Non-pigmented ciliary epithelial cell (primary cell): ENCODE measurements at places on chromosomes 12 and 14.

GRCh38 chr12:129193263-129193871 is 340.1 kb downstream of the GLT1D1 start:
- DNase-seq = no peak

DNA sequence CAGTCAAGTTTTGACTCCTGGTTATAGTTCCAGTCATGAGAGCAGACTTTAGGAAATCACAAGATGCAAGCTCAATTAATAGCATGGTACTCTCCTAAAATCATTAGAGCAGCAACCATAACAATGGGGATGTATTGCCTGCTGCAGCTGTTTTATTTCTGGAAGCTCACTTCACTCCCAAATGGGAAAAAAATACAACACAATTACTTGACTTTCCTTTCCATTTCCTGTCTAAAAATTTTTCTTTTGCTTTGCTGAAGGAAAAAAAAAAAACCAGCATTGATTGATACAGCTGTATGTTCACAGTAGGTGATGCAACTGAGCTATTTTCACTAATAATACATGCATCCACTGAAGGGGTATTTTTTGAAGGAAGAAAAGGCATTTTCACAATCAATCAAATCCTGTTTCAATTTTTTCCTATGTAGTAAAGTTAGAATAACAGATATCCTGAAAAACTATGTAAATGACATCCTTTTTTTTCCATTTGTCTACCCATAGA is 143.9 kb upstream of the NOVA1 start:
- no peak for DNase-seq

- no peak for DNase-seq
Measured at GRCh38 chr14:38121320-38122020, 86.2 kb upstream of the SSTR1 start.

- DNase-seq = no peak
Measured at GRCh38 chr12:26939192-26939832, 1.0 kb downstream of the FGFR1OP2 start.

- DNase-seq = no peak
Measured at GRCh38 chr14:56730538-56731145, 79.6 kb downstream of the OTX2 start.

GRCh38 chr14:47596860-47597259 is 78.5 kb downstream of the MDGA2 start:
- DNase-seq = no peak

GRCh38 chr14:22630486-22630885 is 13.7 kb downstream of the OR6J1 start:
- no peak for DNase-seq

GRCh38 chr14:38882533-38882932 is 220.5 kb downstream of the SEC23A start:
- no peak for DNase-seq

GRCh38 chr12:92844151-92844763 is 84.8 kb downstream of the EEA1 start:
- no peak for DNase-seq

DNA sequence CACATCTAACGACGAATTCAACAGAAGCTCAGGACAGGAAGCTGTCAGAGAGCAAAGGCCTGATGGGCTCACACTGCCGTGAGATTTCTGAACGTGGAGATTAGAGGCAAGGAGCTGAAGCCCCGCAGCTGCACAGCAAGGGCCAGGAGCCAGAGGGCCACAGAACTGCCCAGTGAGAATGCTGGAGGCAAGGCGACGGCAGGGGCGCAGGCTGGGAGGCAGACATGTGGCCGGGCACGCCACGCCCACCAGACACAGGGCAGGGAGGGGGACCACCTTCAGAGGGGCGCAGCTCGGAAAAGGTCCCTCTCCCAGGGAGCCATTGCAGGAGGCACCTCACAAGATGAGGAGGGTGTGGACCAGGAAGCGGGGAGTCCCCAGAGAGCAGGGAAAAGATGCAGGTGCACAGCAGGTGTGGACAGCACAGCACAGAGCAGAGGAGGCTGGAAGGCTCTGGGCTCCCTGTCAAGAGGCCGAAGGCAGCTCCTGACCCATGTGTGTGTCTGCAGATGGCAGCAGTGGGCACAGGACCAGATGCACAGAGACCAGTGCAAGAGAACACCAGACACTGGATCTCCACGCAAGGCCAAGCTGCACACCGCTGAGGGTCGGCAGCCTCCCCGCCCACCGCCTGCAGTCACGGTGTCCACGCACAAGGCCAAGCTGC is 23.0 kb downstream of the BTBD6 start:
- DNase-seq = no peak

DNA sequence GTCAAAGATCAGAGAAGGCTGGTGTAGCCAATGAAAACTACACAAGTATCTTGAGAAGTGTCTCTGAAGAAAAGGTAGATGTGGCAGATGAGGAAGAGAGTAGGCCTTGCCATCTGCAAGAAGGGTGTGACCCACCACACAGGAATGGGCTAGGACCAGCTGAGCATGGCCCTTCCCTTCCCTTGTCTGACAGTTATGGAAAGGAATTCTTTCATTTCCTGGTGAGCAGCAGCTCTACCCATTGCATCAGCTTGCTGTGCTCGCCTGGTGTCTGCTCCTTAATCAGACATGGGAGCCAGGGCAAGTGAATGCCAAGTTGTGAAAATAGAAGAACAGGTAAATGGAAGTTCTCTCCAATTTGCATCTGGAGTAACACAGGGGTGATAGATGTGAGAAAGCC is 145.2 kb upstream of the KRR1 start:
- DNase-seq = peak; percentile 92

DNA sequence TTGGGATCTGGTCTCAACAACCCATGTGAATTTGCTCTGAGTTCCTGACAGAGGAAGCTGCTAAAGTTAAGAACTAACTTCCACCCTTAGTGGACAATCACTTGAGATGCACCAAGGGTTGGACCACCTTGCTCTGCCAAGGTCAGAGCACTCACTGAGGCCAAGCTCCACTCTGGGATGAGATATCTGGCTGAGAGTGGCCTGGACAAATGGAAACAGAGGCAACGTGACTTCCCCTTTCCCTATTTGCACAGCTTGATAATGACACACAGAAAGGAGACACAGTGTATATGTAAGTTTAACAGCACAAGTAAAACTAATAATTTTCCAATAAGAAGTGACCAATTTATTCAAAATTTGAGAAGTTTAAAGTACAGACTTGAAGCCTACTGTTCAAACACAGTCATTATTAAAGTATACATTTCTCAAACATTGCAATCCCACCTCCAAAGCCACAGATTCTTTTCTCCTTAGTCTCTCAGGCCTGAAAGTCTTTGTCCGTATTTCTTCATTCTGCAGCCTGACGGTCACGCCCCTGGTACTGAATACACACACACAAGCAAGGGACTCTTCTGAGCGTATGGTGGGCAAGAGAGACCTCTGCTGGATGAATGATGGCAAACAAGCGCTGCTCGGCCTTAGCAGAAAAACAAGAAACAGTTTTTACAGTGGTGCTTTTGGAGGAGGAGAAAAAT is 28.6 kb downstream of the TMEM30B start:
- DNase-seq = peak; percentile 97

GRCh38 chr14:37900561-37900960 is 305.1 kb downstream of the TTC6 start:
- no peak for DNase-seq

- no peak for DNase-seq
Measured at GRCh38 chr12:114799574-114800487, 115.9 kb upstream of the TBX3 start.

GRCh38 chr14:81095539-81095938 is 125.2 kb downstream of the GTF2A1 start:
- DNase-seq = no peak

- no peak for DNase-seq
Measured at GRCh38 chr12:123860377-123860776, 98.3 kb downstream of the DNAH10 start.

DNA sequence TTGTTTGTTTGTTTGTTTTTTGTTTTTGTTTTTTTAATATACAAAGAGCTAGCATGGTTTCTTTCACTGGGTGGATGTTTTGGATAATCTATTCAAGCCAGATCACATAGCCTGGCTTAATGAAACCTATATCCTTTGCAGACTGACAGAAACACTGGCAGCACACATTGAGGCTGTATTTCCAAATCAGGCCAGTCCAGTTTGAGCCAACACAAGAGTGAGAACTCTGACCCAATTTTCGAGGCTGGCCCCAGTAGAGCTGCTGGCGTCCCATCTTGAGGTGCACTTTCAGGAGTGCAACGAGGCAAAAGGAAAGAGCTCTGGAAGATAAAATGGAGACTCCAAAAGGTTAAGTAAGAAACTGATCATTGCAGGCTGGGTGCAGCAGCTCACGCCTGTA is 43.9 kb upstream of the ACTN1 start:
- no peak for DNase-seq

- DNase-seq = no peak
Measured at GRCh38 chr12:106924268-106924861, 31.3 kb upstream of the TMEM263 start.

DNA sequence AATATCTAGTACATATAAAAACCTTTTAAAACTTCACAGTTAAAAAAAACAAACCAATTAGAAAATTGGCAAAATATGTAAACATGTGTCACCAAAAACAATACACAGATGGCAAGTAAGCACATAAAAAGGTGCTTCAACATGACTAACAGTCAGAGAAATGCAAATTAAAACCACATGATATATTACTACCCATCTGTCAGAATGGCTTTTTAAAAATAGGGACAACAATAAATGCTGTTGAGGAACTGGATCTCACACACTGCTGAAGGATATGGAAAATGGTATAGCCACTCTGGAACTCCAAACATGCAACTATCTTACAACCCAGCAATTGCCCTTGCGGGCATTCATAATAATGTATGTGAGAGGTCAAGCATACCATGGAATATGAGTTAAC is 1153.6 kb downstream of the FLRT2 start:
- no peak for DNase-seq

- DNase-seq = no peak
Measured at GRCh38 chr12:90028635-90029051, 320.0 kb upstream of the ATP2B1 start.

- no peak for DNase-seq
Measured at GRCh38 chr14:105205673-105206208, 24.6 kb upstream of the NUDT14 start.

GRCh38 chr12:106790020-106790419 is 15.5 kb downstream of the RIC8B start:
- no peak for DNase-seq

DNA sequence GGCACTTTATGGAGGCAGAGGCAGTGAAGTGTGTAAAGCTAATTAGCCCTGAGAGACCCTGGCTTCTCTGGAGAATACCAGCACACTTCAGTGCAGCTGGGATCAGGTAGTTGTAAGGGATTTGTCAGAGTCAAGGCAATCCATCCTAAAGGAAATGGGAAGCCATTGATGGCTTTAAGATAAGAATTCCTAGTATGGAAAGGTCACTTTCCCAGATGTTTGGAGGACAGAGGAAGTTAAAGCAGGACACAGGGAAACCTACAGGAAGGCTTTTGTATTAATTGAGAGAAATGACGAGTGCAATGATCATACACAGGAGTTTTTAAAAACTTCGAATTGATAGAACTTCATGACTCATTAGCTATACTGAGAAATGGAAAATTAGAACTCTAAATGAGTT is 254.4 kb downstream of the SLC16A7 start:
- no peak for DNase-seq

DNA sequence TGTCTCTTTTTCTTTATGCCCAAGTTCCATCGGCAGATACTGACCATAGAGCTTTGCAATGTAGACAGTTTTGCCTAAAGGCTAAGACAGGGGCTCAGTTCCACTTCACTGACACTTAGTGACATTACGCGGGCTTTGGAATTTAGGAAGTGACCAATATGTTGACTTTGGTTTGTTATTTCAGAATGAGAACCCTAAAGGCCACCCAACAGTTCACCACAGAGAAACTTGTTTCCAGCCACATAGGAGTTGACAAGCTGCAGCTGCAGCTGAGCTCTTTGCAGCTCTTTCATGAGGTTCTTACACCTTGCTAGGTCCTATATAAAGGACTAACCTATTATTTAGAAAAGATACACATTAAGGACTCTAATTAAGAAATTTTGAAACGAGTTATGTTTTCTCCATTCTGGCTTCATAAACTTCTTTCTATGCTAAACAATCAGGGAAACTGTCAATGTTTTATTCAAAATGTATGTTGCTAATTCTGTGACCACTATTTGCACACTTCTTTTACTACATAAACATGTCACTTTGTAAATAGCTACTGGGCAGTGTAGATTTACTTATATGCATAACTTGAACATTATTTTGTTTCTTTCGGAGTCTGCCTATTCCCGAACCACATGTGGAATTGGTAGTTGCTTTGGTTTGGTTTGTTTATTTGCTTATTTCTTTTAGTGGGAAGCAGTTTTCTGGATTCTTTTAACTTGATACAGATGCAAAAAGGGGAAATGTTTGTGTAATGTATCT is 18.5 kb upstream of the KLRD1 start:
- no peak for DNase-seq

- no peak for DNase-seq
Measured at GRCh38 chr14:24264298-24264697, 1.3 kb upstream of the TGM1 start.
